Mesothelial cell of epicardium (in vitro differentiated cells): ENCODE measurements at places on chromosomes 3 and 15. TPM values are rescaled to one million over a fixed set of nuclear protein-coding genes. Genes with fewer than 3 reads are reported as not detected.

- no peak for DNase-seq
Measured at GRCh38 chr15:97995881-97996603, 35.5 kb downstream of the ARRDC4 start.

DNA sequence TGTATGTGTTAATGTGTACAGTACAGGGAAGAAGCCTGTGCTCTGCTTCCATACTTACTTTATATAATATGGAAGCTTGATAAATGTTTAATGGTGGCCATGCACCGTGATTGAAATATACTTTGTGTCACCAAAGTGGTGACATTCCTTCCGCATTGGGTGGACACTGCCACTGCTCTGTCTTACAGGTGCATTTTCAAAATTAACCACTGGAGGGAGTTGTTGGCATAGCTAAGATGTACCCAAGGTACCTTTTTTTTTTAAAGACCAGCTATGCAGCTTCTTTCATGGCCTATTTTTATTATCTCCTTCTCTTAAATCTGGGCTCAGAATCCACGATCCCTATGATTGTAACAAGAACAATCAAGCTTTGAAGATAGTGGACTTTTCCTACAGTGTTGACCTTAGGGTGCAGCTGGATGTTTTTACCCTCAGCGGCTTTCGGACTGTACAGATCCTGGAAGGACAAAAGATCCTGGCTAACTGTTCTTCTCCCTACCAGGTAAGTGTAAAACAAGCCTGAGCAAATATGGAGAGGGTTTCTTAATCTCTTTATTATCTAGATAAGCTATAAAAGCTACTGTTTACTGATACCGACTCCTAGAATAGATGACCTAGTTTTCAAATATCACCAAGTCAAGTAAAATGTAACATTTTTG is 21.6 kb upstream of the PAK6 start:
- DNase-seq = no peak

DNA sequence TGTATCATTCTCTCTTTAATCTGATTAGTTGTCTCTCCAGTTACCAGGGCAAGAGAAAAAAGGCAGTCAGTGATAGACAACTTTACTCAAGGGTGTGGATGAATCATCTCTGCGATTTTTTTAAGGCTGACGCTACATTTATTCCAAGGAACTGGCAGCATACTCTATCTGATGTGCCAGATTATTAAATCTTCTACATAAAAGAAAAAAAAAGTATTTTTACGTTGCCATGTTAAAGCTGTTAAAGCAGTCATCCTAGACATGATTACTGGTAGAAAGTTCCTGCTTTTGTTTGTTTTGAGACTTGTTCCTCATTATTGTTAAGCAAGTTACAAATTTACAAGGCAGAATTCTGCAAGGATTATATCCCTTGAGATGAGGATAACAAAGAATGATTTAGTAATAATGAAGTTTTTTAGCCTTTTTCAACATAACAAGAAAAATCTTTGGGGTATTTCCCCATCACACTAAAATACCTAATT is 121.7 kb downstream of the CBLB start:
- DNase-seq = no peak

GRCh38 chr3:57004229-57004628 is 56.2 kb upstream of the SPATA12 start:
- DNase-seq = no peak

DNA sequence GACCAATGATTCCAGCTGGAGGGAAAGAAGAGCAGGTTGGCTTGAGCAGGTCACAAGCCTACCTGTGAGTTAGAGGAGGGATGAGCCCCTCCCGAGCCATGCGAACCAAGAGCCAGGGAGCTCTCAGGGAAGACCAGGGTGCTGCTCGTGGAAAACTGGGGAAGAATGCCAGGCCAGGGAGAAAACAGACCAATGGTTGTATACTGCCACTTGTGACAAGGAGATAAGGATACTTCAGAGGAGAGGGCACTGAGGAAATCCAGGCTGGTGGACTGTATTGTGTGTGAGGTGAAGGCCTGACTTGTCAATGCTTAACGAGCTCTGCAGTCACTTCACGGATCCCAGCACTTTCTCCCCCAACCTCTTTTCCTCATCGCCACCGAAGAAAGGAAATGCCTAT is 177.7 kb downstream of the SSR3 start:
- DNase-seq = no peak

- peak; percentile 10 for DNase-seq
Measured at GRCh38 chr15:89490081-89490813, 6.1 kb downstream of the RHCG start.

IL17RE gene
- total RNA-seq = 22.1 to 24.1 TPM (median 23.6 TPM) in 3 replicates

KNG1 gene
- not detected in 3 replicates for total RNA-seq

- no peak for DNase-seq
Measured at GRCh38 chr15:75422554-75422953, 28.9 kb downstream of the SIN3A start.

PIERCE2 gene
- total RNA-seq = 1.4 to 2.2 TPM (median 1.6 TPM) in 3 replicates

DNA sequence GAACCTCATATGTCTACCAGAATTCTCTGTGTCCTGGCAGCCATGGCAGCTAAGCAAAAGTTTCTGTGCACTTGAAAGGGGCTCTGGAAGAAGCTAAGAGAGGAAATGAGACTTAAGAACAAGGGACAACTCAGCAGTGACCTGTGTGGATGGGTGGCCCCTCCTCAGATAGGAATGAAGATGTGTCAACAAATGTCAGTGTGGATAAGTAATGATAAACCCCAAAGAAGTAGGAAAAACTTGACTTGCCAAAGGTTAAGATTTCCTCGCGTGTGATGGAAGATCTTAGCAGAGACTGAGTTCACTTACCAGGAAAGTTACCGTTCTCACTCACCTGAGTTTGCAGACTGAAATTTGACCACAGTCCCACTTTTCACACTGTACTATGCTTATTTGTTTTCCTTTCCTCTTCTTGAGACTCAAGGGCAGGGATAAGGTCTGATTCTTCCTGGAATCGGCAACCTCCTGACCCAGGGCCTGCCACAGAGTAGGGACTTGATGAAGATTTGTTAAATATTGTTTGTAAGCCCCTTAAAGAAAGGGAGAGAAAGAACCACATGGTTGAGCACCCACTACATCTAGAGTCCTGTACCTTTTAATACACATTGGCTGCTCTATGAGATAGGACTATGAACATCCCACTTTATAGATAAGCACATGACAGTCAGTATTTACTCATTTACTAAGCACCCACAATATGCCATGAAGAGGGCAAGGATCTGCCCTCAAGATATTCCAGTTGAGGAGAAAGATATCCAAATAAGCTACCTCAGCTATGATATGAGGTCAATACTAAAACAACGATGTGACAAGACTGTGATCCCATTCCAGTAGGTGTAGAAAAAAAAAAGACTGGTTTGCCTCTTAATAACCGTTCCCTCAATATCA is 7.3 kb upstream of the HRH1 start:
- no peak for DNase-seq

GRCh38 chr15:45634432-45635190 is at the start of gene SQOR:
Gene SQOR (plus strand): TSS chr15:45635029. CDS start chr15:45658924, 23,895 bp downstream.
- DNase-seq = peak; percentile 40

DNA sequence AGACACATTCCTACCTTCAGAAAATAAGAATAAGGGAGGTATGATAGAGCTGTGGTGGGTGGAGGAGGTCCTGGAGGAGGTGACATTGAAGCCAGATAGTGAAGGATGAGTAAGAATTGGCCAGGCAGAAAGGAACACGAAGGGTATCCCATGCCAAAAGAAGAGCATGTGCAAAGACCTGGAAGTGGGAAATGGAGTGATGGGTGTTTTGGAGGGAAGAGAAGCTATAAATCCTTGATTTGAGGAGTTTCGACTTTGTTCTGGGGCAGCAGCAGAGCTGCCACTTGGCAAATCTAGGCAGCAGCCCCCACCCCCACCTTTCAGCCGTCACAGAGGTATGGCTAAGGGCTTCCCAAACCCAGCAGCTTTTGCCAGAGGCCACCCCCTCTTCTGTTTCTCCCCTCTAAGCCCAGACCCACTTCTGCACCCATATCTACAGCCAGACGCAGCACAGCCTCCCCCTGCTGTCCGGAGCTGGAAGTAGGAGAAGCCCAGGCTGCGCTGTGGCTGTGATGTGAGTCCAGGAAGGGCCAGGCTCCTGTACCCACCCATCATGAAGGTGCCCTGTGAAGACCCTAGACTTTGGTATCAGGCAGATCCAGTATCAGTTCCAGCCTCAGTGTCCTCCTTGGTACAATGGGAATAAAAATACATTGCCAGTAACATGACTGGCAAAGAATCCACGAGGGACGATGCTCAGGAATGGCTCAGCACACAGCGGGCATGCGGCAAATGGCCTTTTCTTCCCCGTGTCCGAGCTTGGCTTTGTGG is 188.7 kb upstream of the LINGO1 start:
- DNase-seq = peak; percentile 79

GRCh38 chr3:57436195-57436761 is 107.9 kb downstream of the DNAH12 start:
- no peak for DNase-seq

CCDC12 gene
- 49.7 to 52.4 TPM (median 50.5 TPM) in 3 replicates for total RNA-seq
